ENCODE measurements at places on chromosomes 2 and 18.

GRCh38 chr18:24022161-24022560, 7.6 kb downstream of the TTC39C start:
- no peak for DNase-seq

- DNase-seq = no peak
Observed at GRCh38 chr2:58357521-58357920, 116.4 kb upstream of the FANCL start.

DNA sequence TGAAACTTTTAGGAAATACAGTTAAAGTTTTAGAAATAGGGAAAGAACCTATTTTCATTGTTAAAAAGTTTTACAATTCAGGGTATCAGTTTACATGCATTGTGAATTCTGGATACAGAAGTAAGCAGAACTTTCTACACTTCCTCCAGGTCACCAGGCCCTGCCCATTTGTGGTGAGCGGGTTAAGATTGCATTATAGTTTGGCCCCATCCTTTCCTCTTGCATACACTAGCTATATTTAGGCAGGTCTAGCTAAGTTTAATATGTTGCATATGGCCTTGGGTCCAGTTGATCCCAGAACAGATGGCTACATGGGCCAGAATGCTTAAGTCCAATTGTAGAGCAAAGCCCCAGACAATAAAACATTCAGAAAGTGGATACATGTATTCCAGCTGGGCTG, 4.8 kb downstream of the VWA3B start:
- DNase-seq = no peak

GRCh38 chr2:146652311-146652710, 1192.5 kb upstream of the ACVR2A start:
- DNase-seq = no peak

DNA sequence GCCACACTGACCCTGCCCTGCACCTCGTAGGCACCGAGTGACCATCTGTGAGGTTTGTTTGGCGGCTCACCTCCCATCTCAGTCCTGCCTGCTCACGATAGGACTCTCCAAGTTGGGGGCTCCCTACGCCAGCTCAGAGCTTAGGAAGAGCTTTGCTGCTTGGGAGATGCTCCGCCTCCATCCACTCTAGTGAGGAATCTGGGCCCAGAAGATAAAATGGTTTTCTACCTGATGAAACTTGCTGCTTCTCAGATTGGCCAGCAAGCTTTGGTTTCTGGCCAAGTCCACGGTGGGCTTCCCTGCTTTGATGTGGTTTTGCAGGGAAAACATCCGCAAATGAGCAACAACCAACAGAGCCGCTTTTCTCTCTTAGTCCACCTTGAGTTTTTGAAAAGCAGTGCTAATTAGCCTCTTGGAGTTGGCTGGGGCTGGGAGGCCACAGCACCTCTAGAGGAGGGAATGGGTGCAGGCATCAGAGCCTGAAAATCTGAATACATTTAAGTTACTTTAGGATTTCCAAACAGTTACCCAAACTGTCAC, 42.2 kb downstream of the THNSL2 start:
- DNase-seq = no peak
